Memory B cell (primary cell): ENCODE measurements at places on chromosomes 4 and X.
A peak's percentile ranks its signal among the peaks of the same experiment; 100 is the strongest.

DNA sequence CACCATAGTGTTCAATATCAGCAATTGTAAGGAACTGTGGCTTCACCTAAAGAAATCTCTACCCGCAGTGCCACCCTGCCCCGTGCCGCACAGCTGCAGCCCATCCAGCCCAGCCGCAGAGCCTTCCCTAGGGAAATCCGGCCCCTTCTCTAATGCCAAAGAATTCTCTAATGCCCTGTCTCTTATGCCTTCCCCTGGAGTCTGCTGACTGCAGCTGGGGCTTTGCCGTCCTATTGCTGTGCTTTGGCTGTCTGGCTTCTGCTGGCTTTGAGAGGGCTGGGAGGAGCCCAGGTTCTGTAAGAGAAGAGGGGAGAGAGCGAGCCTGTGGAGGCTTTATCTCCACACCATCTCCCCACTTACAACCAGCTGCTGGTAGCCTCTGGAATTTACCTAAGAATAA lies 85.9 kb upstream of the HELT start:
- no peak for DNase-seq
- H3K4me1 ChIP-seq = no peaks in the 10 kb centered on the region
- peaks cover 7% of the 10 kb centered on the region for H3K36me3 ChIP-seq
- no peak overlapping the region for H3K27ac ChIP-seq

DNA sequence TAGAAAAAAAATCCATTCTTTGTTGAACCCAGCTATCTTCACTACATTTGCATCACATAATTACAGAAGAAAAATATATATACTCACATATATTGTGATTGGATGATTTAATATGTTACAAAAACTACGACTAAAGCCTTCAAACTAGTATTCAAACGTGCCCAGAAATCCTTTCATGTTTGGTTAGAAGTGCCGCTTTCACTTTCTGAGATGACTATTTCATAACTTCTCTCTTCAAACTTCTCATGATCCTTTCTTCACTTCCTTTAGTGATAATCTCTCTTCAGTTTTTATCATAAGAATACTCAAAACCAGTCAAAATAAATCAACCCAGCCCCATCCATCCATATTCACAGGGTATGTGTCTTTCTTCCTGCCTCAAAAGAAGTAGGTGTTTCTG lies 50.8 kb upstream of the NAF1 start:
- H3K27ac ChIP-seq = no peak overlapping the region
- no peak overlapping the region for H3K4me3 ChIP-seq
- no peaks in the 10 kb centered on the region for H3K4me1 ChIP-seq
- DNase-seq = no peak
- H3K36me3 ChIP-seq = no peaks in the 10 kb centered on the region

GRCh38 chr4:106773076-106773905 lies 262.8 kb downstream of the DKK2 start:
- H3K4me1 ChIP-seq = no peaks in the 10 kb centered on the region
- DNase-seq = no peak
- H3K27ac ChIP-seq = no peak overlapping the region
- no peaks in the 10 kb centered on the region for H3K27me3 ChIP-seq
- no peaks in the 10 kb centered on the region for H3K36me3 ChIP-seq

- no peaks in the 10 kb centered on the region for H3K36me3 ChIP-seq
- no peak overlapping the region for H3K4me3 ChIP-seq
- no peaks in the 10 kb centered on the region for H3K4me1 ChIP-seq
- no peak overlapping the region for H3K27ac ChIP-seq
- peaks cover 10% of the 10 kb centered on the region for H3K27me3 ChIP-seq
- DNase-seq = peak; percentile 35
These were observed 92.9 kb downstream of the EGF start for GRCh38 chr4:110005461-110006056.

- H3K27ac ChIP-seq = no peak overlapping the region
- H3K4me1 ChIP-seq = no peaks in the 10 kb centered on the region
- no peak overlapping the region for H3K4me3 ChIP-seq
- no peak for DNase-seq
- H3K27me3 ChIP-seq = peaks cover 4% of the 10 kb centered on the region
These were observed 1.6 kb downstream of the CXCL1 start for GRCh38 chr4:73870768-73871167.

GRCh38 chr4:109323348-109323747 lies 20.9 kb upstream of the COL25A1 start:
- no peak overlapping the region for H3K4me3 ChIP-seq
- no peak overlapping the region for H3K27ac ChIP-seq
- H3K36me3 ChIP-seq = peaks cover 5% of the 10 kb centered on the region
- DNase-seq = no peak
- no peaks in the 10 kb centered on the region for H3K4me1 ChIP-seq
- peaks cover 4% of the 10 kb centered on the region for H3K27me3 ChIP-seq

- no peak overlapping the region for H3K27ac ChIP-seq
- peaks cover 4% of the 10 kb centered on the region for H3K4me1 ChIP-seq
- no peaks in the 10 kb centered on the region for H3K27me3 ChIP-seq
- peaks cover 20% of the 10 kb centered on the region for H3K36me3 ChIP-seq
- DNase-seq = no peak
These were observed 79.7 kb downstream of the PDS5A start for GRCh38 chr4:39898015-39898414.
